ENCODE measurements at places on chromosomes 3 and 15.

DNA sequence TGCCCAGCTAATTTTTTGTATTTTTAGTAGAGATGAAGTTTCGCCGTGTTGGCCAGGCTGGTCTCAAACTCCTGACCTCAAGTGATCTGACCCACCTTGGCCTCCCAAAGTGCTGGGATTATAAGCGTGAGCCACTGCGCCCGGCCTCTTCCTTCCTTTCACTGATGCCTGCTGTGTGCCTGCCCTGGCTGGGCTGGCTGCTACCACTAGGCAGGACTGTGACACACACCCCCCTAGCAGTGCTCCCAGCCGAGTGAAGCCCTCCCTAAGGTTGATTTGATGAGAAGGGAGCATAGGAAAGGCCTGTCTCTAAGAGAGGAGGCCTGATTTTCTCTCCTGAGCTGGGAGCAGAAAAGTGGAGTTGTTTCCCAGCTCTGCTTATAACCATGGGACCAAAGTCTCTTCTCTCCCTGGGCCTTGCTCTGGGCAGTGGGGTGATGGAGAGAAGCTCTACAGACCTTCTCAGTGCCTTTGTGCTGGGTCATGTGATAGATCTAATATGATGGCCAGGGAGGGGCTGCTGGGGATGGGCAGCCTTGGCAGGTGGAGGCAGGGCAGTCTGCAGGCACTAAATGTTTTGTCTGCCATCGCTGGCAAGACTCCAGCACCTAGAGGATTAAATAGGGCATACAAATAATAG is 20.1 kb upstream of the SFMBT1 start:
- no peak for DNase-seq

- no peak for DNase-seq
These were observed 100.4 kb downstream of the CD47 start for GRCh38 chr3:107990433-107990832.

- DNase-seq, result no peak
These were observed 68.1 kb upstream of the SH3GL3 start for GRCh38 chr15:83378921-83379578.

- DNase-seq, result no peak
These were observed 139.8 kb downstream of the KCNMB2 start for GRCh38 chr3:178676077-178676476.

- no peak for DNase-seq
These were observed 451.0 kb downstream of the MFSD1 start for GRCh38 chr3:159252772-159253384.

DNA sequence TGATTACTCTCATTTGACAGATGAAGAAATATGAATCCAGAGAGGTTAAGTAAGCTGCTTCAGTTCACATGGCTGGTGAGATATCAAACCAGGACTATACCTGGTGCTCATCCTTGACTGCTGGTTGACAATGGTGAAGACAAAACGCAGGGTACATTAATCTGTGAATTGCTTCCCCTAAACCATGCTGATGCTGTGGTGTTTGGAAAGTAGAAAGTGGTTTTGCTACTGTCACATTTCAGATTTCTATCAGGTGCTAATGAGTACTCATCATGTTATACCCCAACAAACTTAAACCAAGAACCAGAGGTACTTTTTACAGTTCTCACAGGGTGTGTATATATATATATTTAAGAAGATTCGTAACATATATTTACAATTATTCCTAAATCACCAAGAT is 85.0 kb upstream of the PRTG start:
- DNase-seq, result no peak
